ENCODE measurements at places on chromosomes 3 and 15.

GRCh38 chr3:115190747-115191146 lies 43.7 kb upstream of the ZBTB20 start:
- DNase-seq = no peak

GRCh38 chr15:71288348-71288955 lies 173.2 kb downstream of the THSD4 start:
- DNase-seq = no peak

GRCh38 chr15:48244921-48245320 lies 38.8 kb downstream of the SLC12A1 start:
- no peak for DNase-seq

- no peak for DNase-seq
These were observed 56.0 kb upstream of the DYNC1LI1 start for GRCh38 chr3:32626631-32627030.

DNA sequence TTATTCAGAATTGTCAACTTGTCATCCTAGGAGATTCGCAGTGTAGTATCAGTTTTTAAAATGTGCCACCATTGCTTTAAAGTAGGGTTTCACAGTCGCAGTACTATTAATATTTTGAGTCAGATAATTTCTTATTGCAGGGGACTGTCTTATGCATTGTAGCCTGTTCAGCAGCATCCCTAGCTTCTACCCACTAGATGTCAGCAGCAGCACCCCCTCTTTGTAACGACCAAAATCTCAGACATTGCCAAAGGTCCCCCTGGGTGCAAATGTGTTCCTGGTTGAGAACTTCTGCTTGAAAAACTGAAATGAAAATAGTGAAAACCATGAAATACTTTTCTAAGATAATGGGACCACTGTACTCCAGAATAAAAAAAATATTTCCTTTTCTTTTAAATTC lies 474.8 kb downstream of the CNTN3 start:
- no peak for DNase-seq

GRCh38 chr3:142650001-142650693 lies 54.0 kb downstream of the PLS1 start:
- DNase-seq = no peak

GRCh38 chr15:69787791-69788190 lies 309.9 kb downstream of the TLE3 start:
- DNase-seq = no peak

Data from left colon (tissue), 2 donors.